HepG2 (cell line): ENCODE measurements at places on chromosomes 5 and 9. TPM values are rescaled to one million over a fixed set of nuclear protein-coding genes. Genes with fewer than 3 reads are reported as not detected.

DNA sequence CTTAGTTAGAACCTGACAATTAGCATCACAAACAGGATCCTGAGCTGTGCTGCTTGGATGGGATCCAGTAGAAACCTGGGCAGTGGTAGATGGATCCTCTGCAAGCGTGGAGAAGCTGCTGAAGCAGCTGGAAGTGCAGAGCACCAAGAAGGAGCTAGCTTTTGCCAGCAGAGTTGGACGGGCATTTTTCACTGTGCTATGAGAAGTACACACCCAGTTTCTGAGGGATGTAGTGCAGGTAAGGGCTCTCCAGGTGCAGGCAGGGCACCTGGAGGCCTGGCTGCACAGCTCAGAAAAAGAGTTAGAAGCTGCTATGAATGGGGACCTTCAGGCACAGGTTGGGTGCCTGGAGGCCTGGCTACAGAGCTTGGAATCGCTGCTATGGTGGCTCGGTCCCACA is 623.9 kb upstream of the NUDT12 start:
- H3K4me1 ChIP-seq: no peaks in the 10 kb centered on the region
- no peaks in the 10 kb centered on the region for H3K36me3 ChIP-seq
- no peaks in the 10 kb centered on the region for H3K27me3 ChIP-seq
- H3K4me3 ChIP-seq: no peak overlapping the region
- H3K27ac ChIP-seq: no peak overlapping the region
- no peak for DNase-seq

Gene PFN3
- not detected in 2 replicates for polyA plus RNA-seq

- H3K27ac ChIP-seq: no peak overlapping the region
- no peaks in the 10 kb centered on the region for H3K36me3 ChIP-seq
- H3K4me3 ChIP-seq: no peak overlapping the region
- DNase-seq: no peak
- no peaks in the 10 kb centered on the region; the same call in 1 of the 2 replicates for H3K27me3 ChIP-seq
- no peaks in the 10 kb centered on the region for H3K4me1 ChIP-seq
Measured at GRCh38 chr5:123439709-123440108, 16.5 kb upstream of the CEP120 start.

DNA sequence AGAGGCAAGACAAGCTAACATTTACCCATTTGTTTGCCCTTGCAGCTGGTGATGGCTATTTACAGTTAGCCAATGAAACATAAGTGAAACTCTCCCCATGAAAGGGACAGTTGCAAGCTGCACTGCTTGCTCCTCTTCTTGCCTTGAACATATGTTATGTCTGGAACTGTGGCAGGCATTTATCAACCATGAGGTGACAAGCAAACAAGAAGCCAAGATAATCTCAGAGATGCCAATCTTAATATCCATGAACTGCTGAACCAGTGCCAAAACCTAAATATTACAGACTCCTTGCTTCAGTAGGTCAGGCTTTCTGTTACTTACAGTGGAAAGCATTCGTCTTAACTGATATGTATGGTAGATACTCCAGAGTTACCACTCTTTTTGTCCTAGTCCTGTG is 133.4 kb downstream of the ACTBL2 start:
- H3K4me3 ChIP-seq: no peak overlapping the region
- no peaks in the 10 kb centered on the region for H3K27me3 ChIP-seq
- no peak for DNase-seq
- H3K4me1 ChIP-seq: no peaks in the 10 kb centered on the region
- H3K36me3 ChIP-seq: no peaks in the 10 kb centered on the region

GRCh38 chr9:134263596-134263995 is 62.7 kb upstream of the RXRA start:
- no peaks in the 10 kb centered on the region for H3K36me3 ChIP-seq
- DNase-seq: no peak
- H3K27ac ChIP-seq: no peak overlapping the region
- H3K4me3 ChIP-seq: no peak overlapping the region
- H3K4me1 ChIP-seq: peaks cover 98% of the 10 kb centered on the region

Gene EMB
- polyA plus RNA-seq: 0.01 TPM in 2 replicates

DNA sequence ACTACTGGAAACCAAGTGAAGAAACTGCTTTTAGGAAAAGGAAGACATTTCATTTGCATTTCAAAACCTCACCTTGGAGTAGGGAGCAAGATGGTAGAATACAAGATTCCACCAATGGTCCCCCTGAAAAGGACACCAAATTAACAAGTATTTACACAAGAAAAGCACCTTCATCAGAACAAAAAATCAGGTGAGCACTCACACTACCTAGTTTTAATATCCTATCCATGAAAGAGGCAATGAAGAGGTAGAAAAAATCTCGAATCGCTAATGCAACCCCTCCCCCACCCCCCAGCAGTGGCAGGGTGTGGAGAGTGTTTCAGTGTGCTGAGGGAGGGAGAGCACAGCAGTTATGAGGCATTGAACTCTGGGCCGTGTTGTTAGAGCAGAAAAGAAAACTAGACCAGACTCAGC is 1397.0 kb upstream of the C9orf72 start:
- DNase-seq: no peak
- no peak overlapping the region for H3K27ac ChIP-seq
- H3K36me3 ChIP-seq: no peaks in the 10 kb centered on the region
- no peak overlapping the region for H3K4me3 ChIP-seq
- H3K4me1 ChIP-seq: no peaks in the 10 kb centered on the region

Gene CYSRT1
- 1.5 and 1.7 TPM in 2 replicates for polyA plus RNA-seq

- H3K27me3 ChIP-seq: no peaks in the 10 kb centered on the region
- H3K4me1 ChIP-seq: peaks cover 20% of the 10 kb centered on the region
- no peak overlapping the region for H3K4me3 ChIP-seq
- no peaks in the 10 kb centered on the region for H3K36me3 ChIP-seq
- DNase-seq: no peak
- H3K27ac ChIP-seq: no peak overlapping the region
Measured at GRCh38 chr5:115345344-115345743, 48.9 kb upstream of the CCDC112 start.

DNA sequence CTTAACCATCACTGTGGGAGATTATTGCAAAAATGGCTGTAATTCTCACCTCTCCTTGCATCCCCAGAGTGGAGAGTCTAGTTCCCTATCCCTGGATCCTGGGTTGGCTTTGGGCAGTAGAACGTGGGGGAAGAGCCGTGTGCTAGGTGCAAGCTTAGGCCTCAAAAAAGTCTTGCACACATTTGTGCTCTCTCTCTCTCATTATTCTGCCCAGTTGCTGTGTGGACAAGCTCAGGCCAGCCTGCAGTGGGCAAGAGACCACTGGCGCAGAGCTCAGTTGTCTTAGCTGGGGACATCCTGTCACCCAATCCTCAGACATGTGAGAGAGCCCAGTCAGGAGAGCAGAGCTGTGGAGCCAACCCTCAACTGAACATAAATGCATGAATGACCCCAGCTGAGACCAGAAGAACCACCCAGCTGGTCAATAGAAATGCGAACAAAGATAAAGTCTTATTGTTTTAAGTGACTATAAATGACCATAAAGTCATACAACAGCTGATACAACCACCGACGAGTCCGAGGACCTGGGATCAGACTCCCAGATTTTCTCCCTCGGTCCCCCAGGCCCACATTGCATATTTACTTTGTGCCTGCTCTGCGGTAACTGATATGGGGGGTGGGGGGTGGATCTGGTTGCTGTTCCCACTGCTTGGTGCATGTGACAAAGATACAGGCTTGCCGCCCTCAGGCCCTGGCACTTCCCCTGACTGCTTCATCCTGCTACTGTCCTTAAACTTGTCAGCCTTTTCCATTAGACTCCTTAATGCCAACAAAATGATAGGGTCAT is 166.4 kb upstream of the MVB12B start:
- H3K27ac ChIP-seq: no peak overlapping the region
- no peak overlapping the region for H3K4me3 ChIP-seq
- H3K27me3 ChIP-seq: peaks cover 7% of the 10 kb centered on the region
- no peaks in the 10 kb centered on the region for H3K36me3 ChIP-seq
- peaks cover 26% of the 10 kb centered on the region; the same call in 1 of the 2 replicates for H3K4me1 ChIP-seq

DNA sequence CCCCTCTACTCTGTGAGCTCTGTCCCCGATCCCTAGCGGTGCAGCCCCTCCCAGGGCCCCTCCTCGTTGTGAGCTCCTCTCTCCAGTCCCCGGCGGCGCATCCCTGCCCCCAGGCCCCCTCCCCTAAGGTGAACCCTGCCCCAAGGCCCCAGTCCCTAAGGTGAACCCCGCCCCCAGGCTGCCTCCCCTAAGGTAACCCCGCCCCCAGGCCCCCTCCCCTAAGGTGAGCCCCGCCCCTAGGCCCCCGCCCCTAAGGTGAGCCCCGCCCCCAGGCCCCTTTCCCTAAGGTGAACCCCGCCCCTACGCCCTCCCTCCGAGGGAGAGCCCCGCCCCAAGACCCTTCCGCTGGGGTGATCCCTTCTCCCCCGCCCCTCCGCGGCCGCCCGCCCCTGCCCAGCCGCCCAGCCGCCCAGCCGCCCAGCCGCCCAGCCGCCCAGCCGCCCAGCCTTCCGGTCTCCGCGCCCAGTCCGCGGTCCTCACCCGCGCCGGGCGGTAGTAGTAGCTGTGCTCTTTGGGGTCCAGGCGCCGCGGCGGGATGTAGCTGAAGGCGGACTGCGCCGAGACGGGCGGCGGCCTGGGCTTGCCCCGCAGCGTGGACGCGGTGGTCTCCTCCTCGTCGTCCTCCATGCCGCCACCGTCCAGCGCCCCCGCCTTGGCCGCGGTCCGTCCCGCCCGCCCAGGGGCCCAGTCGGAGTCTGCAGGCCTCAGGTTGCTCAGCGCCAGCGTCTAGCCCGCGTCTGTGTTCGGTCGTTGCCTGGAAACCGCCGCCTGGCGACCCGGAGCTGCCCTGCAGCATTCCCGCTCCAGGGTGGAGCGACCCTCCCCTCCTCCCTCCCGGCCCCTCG is at the start of gene CFAP90:
TSS of gene CFAP90 (minus strand) at position 739 of the 845 bp plus-strand sequence. CDS start at position 627, 112 bp downstream.
- DNase-seq: peak; percentile 49
- H3K36me3 ChIP-seq: no peaks in the 10 kb centered on the region
- H3K27me3 ChIP-seq: peaks cover 17% of the 10 kb centered on the region; the same call in 1 of the 3 replicates
- H3K4me1 ChIP-seq: peaks cover 25% of the 10 kb centered on the region
- H3K4me3 ChIP-seq: peak within 1 kb of the TSS; percentile 71
- H3K27ac ChIP-seq: peak within 1 kb of the TSS; percentile 46

- no peaks in the 10 kb centered on the region for H3K36me3 ChIP-seq
- H3K27me3 ChIP-seq: no peaks in the 10 kb centered on the region
- H3K27ac ChIP-seq: no peak overlapping the region
- no peaks in the 10 kb centered on the region for H3K4me1 ChIP-seq
- no peak for DNase-seq
Measured at GRCh38 chr5:111211341-111211740, 12.8 kb upstream of the CAMK4 start.

GRCh38 chr5:123264394-123264793 is 158.8 kb downstream of the CEP120 start:
- no peaks in the 10 kb centered on the region for H3K4me1 ChIP-seq
- no peak overlapping the region for H3K27ac ChIP-seq
- DNase-seq: no peak
- H3K36me3 ChIP-seq: no peaks in the 10 kb centered on the region
- H3K4me3 ChIP-seq: no peak overlapping the region

GRCh38 chr5:79149433-79149832 is 37.8 kb downstream of the BHMT start:
- H3K27ac ChIP-seq: no peak overlapping the region
- H3K4me1 ChIP-seq: peaks cover 12% of the 10 kb centered on the region; the same call in 1 of the 2 replicates
- H3K36me3 ChIP-seq: no peaks in the 10 kb centered on the region
- H3K4me3 ChIP-seq: no peak overlapping the region
- H3K27me3 ChIP-seq: no peaks in the 10 kb centered on the region; the same call in 1 of the 2 replicates
- DNase-seq: no peak

GRCh38 chr9:69028754-69029153 is 6.8 kb upstream of the FXN start:
- no peak overlapping the region for H3K4me3 ChIP-seq
- peaks cover 9% of the 10 kb centered on the region for H3K4me1 ChIP-seq
- no peaks in the 10 kb centered on the region for H3K27me3 ChIP-seq
- no peak overlapping the region for H3K27ac ChIP-seq

- no peak overlapping the region for H3K27ac ChIP-seq
- no peaks in the 10 kb centered on the region for H3K27me3 ChIP-seq
- H3K36me3 ChIP-seq: no peaks in the 10 kb centered on the region
- no peak for DNase-seq
Measured at GRCh38 chr5:115979201-115980041, 17.1 kb downstream of the LVRN start.

DNA sequence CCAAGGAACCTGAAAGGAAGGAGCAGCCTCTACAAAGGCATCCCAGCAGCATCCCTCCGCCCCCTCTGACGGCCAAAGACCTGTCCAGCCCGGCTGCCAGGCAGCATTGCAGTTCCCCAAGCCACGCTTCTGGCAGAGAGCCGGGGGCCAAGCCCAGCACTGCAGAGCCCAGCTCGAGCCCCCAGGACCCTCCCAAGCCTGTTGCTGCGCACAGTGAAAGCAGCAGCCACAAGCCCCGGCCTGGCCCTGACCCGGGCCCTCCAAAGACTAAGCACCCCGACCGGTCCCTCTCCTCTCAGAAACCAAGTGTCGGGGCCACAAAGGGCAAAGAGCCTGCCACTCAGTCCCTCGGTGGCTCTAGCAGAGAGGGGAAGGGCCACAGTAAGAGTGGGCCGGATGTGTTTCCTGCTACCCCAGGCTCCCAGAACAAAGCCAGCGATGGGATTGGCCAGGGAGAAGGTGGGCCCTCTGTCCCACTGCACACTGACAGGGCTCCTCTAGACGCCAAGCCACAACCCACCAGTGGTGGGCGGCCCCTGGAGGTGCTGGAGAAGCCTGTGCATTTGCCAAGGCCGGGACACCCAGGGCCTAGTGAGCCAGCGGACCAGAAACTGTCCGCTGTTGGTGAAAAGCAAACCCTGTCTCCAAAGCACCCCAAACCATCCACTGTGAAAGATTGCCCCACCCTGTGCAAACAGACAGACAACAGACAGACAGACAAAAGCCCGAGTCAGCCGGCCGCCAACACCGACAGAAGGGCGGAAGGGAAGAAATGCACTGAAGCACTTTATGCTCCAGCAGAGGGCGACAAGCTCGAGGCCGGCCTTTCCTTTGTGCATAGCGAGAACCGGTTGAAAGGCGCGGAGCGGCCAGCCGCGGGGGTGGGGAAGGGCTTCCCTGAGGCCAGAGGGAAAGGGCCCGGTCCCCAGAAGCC is 30.8 kb downstream of the CD180 start:
- no peaks in the 10 kb centered on the region for H3K27me3 ChIP-seq
- no peak for DNase-seq
- no peak overlapping the region for H3K27ac ChIP-seq

Gene OR1J2
- polyA plus RNA-seq: not detected in 2 replicates

GRCh38 chr5:134143944-134144941 is 29.8 kb downstream of the TCF7 start:
- H3K27me3 ChIP-seq: no peaks in the 10 kb centered on the region
- no peak overlapping the region for H3K27ac ChIP-seq
- H3K4me3 ChIP-seq: no peak overlapping the region
- H3K4me1 ChIP-seq: peaks cover 36% of the 10 kb centered on the region
- DNase-seq: no peak

- H3K4me3 ChIP-seq: peak within 1 kb of the TSS; percentile 79
- peak within 1 kb of the TSS; percentile 51 for H3K27ac ChIP-seq
- H3K4me1 ChIP-seq: peaks cover 59% of the 10 kb centered on the region
- H3K27me3 ChIP-seq: no peaks in the 10 kb centered on the region
- no peaks in the 10 kb centered on the region for H3K36me3 ChIP-seq
Measured at GRCh38 chr5:150778517-150779396, at the start of gene SMIM3. SMIM3 (plus strand) TSS chr5:150778757; CDS start chr5:150795441, 16,684 bp downstream.

GRCh38 chr9:114005371-114006154 is 72.5 kb downstream of the AMBP start:
- H3K4me3 ChIP-seq: no peak overlapping the region
- no peaks in the 10 kb centered on the region for H3K4me1 ChIP-seq
- no peak overlapping the region for H3K27ac ChIP-seq
- DNase-seq: no peak

Gene GABRA1
- not detected in 2 replicates for polyA plus RNA-seq

Gene CDX1
- polyA plus RNA-seq: 0.05 TPM in 1 of 2 replicates, not detected in the other
